AG10803 (cell line): ENCODE measurements at places on chromosomes 13 and 19.

DNA sequence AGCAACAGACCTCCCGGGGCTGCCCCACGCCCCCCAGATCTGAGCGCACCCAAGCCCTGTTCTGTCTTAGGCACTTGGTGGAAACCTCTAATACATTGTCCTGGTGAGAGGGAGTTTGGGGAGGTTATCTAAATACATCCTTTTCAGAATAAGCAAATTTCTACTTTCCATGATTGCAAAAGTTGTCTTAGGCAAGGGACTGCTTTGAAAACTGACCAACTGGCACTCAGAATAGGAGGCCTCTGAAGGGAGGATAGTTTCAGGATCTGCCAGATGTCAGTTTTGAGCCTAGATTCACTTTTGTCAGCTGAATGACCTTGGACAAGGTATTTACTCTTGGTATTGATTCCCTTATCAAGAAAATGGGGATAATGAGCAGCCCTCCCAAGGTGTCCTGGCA lies 11.8 kb downstream of the SERP2 start:
- DNase-seq = peak; percentile 11

- no peak for DNase-seq
Observed at GRCh38 chr13:22082030-22082429, 411.2 kb downstream of the FGF9 start.

- no peak for DNase-seq
Observed at GRCh38 chr13:32849369-32849768, 166.9 kb upstream of the KL start.

GRCh38 chr19:21751384-21751783 lies 16.0 kb downstream of the ZNF100 start:
- peak; percentile 51 for DNase-seq

DNA sequence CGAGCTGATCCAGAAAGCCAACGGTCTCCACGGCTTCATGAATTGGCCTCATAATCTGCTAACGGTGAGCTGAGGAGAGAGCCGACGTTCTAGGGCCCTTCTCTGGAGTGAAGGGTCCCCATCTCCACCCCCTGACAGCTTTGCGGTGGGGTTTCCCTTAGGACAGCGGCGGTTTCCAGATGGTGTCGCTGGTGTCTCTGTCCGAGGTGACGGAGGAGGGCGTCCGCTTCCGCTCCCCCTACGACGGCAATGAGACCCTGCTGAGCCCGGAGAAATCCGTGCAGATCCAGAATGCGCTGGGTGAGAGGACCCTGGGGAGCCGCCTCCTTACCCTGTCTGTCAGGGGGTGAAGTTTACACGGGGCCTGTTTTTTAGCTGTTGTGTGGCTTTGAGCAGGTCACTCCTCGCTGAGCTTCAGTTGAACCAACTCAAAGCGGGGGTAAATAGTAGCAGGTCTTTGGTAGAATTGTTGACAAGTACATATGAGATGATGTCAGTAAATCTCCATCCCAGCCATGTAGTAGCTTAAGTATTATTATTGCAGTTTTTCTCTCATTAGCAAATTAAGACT lies 801 bp downstream of the QTRT1 start:
- DNase-seq = no peak

- peak; percentile 12 for DNase-seq
Observed at GRCh38 chr13:50722440-50723125, 120.9 kb downstream of the DLEU7 start.

DNA sequence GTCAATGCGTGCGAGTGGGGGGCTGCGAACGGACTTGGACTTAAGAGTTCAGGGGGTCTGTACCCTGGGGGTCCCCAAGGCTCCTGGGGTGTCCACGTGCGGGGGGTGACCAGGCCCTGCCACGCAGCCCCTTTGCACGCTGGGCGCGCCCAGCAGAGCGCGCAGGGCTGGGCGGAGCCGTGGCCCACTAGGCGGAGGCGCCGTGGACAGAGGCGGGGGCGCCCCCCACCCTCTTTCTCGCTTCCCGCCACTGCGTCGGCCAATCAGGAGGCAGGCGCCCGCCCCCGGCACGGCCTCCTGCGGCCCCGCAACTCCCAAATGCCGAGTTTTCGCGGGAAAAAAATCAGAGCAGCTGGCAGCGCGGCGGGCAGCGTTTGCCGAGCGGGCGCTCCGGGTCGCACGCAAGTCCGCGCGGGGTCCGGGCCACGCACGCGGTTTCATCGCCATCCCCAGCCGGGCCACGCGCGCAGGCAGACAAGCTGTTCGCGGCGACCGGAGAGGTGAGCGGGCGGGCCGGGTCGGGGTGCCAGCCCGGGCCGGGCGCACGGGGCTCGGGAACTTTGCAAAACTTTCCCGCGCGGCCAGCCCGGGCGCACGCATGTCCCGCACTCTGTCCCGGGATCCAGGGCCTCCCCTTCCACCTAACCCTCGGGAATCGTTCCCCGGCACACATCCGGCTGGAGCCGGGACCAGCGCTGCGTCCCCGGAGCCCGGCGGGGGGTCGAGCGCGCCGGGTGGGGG lies at the start of gene UHRF1:
UHRF1 (plus strand) TSS at position 346 of the 741 bp plus-strand sequence. CDS start 1,385 bp downstream, outside the sequence.
- DNase-seq = no peak

DNA sequence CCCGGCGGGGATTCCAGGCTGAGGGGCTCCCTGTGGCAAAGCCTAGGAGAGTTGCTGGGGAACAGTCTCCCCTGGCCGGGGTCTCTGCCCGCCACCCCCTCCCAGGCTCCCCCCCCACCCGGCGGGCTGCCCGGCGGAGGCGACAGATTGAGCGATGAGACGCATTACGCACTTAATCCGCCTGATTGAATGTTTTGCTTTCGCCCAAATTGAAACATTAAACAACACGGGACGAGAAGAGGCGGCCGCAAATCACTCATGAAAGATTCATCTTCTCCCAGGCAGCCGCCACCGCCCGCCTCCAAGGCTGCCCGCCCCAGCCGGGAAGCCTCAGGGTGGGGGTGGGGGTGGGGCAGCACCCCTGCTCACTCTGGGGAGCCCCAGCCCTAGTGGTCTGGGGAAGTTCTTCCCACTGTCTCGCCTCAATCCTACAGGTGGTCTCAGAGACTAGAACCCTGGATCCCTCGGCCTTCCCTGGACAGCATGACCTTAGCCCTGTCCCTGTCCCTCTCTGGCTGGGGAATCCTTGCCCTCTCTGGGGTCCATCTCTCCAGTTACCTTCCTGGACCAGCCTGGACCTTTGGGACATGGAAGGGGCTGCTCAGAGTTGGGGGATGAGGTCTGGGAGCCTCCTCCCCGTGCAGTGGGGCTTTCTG lies 7.6 kb upstream of the ERFL start:
- DNase-seq = no peak

GRCh38 chr13:106499113-106499512 lies 36.3 kb downstream of the EFNB2 start:
- DNase-seq = no peak
